Ureter (tissue), 1 donor: ENCODE measurements at places on chromosomes 16 and 17. TPM values are rescaled to one million over a fixed set of nuclear protein-coding genes. Genes with fewer than 3 reads are reported as not detected.

The RPS15A gene
- total RNA-seq: 1,598 TPM

The TEDC2 gene
- total RNA-seq: 1.5 TPM

The COPS3 gene
- 54.0 TPM for total RNA-seq

The CTRB2 gene
- total RNA-seq: not detected

The CSH1 gene
- not detected for total RNA-seq

The ZNF668 gene
- total RNA-seq: 12.8 TPM

The CCL4 gene
- total RNA-seq: 6.1 TPM

The TNFRSF17 gene
- total RNA-seq: 2.2 TPM

The KANSL1 gene
- total RNA-seq: 190 TPM

The KRTAP1-5 gene
- not detected for total RNA-seq

The TEX19 gene
- total RNA-seq: not detected

The TSEN54 gene
- 25.1 TPM for total RNA-seq

The NEUROD2 gene
- total RNA-seq: not detected

The GP1BA gene
- total RNA-seq: not detected

The CCL14 gene
- 46.9 TPM for total RNA-seq

The CD300H gene
- total RNA-seq: not detected

The SOX15 gene
- total RNA-seq: 8.0 TPM

The CDH11 gene
- total RNA-seq: 98.3 TPM

The CDC6 gene
- 3.1 TPM for total RNA-seq

The TP53TG3C gene
- not detected for total RNA-seq

The PRSS36 gene
- 1.1 TPM for total RNA-seq

The PRSS21 gene
- 1.3 TPM for total RNA-seq

The MYH2 gene
- 0.78 TPM for total RNA-seq

The KRT27 gene
- total RNA-seq: 2.0 TPM

The LYRM9 gene
- 18.6 TPM for total RNA-seq

The CCL1 gene
- total RNA-seq: not detected

The KRTAP4-3 gene
- total RNA-seq: not detected

The ABI3 gene
- 15.2 TPM for total RNA-seq

The NETO2 gene
- total RNA-seq: 5.3 TPM

The DNAAF8 gene
- 0.91 TPM for total RNA-seq

The CDRT4 gene
- total RNA-seq: 25.4 TPM

The SCARF1 gene
- total RNA-seq: 16.3 TPM

The IRX5 gene
- total RNA-seq: 0.42 TPM

The TP53TG3B gene
- total RNA-seq: not detected

The TM4SF5 gene
- not detected for total RNA-seq

The KRT32 gene
- total RNA-seq: not detected

The MT4 gene
- not detected for total RNA-seq

The SENP3 gene
- total RNA-seq: 43.9 TPM

The SCIMP gene
- total RNA-seq: 2.9 TPM

The OR3A2 gene
- total RNA-seq: 2.7 TPM

The PIGQ gene
- total RNA-seq: 65.7 TPM

The GRN gene
- 341 TPM for total RNA-seq

The NHLRC4 gene
- 0.36 TPM for total RNA-seq

The CTRL gene
- 2.1 TPM for total RNA-seq

The NPIPA8 gene
- 17.2 TPM for total RNA-seq

The CD300A gene
- total RNA-seq: 4.3 TPM

The TBC1D3H gene
- not detected for total RNA-seq
